ENCODE measurements at places on chromosomes 11 and 22.

DNA sequence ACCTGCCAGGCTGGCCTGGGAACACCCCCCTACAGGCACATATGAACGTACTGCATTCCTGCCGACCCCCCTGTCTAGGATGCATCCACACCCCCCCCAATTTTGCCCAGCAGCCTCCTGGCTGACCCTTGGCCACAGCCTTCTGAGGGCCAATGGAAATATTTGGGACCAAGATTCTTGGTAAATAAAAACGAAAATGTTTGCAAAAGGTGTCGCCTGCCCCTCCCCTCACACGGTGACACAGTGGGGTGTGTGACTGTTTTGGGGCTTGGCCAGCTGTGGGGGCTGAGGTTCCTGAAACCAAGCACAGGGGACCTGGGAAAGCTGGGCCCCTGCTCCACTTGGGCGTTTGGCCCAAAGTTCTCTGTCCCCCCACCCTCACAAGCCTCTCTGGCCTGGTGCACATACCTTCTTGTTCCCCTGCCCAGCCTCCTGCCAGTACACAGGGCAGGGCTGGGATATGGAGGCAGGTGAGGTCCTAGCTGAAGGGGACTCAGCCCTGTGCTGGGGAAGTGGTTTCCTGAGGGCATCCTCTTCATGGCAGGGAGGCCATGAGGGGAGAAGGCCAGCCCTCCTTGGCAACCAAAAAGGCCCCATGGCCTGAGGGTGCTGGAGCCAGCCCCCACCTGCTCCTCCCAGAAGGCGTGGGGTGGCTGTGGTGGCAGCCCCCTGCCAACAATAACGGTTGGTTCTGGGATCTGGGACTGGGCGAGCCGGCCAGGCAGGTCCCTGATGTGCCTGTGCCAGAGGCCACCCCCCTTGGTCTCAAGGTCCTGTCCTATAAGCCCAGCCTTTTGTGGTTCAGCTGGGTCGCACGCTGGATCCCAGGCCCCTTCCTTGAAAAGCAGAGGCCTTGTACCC lies 2.1 kb upstream of the CRACR2B start:
- DNase-seq = no peak

DNA sequence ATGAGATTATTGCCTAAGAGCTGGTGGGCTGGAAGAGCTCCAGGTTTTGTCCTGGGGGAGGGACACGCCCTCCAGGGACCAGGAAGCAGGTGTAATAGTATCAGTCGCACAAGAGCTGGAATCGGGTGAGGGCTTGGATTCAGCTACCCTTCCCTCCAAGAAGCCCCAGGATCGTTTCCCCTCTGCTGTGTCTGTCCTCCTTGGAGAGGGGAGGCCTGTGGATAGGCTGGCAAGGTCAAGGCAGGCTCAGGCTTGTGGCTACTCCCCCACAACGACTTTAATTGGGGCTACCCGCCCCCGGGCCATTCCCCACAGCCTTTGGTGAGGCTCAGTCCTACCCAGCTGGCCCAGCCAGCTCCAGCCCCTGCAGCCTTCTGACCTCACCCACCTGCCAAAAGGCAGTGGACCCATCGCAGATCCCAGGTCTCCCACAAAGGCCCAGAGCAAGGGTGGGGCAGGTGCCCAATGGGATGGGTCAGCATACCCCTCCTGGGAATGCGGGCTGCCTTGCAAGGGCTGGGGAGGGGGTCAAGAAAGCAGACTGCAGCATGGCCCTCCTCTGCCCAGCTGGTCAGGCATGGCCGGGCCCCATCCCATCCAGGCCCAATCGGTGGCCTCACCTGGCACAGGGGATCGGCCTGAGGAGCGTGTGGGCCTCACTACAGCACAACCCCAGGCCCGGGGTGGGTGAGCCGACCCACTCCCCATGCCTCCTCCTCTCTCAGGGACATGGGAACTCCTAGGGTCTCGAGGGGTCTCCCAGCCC lies 1.0 kb downstream of the CTSD start:
- DNase-seq = no peak

- no peak for DNase-seq
Measured at GRCh38 chr22:42217019-42217751, 53.3 kb downstream of the TCF20 start.

DNA sequence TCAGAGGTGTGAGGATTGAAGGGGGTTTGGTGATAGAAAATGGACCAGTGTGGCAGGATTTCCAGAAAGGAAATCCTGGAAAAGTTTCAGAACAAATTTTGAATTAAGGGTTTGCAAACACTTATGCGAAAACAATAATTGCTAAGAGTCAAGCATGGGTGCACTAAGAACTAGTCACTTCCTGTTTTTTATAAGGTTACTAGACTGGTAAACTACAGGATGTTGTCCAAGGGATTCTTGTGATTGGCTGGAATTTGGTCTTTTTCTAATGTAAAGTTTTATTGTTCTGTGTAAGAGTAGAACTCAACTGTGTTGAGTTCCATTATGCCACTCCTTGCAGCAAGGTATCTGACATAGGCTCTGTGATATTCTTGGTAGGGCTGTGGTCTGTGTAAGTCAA lies 54.1 kb downstream of the LIF start:
- DNase-seq = no peak

- no peak for DNase-seq
Measured at GRCh38 chr11:85948884-85949283, 93.7 kb downstream of the CCDC83 start.

GRCh38 chr11:48043991-48044512 lies 63.7 kb downstream of the PTPRJ start:
- DNase-seq = no peak

- DNase-seq = no peak
Measured at GRCh38 chr22:23264610-23265367, 84.5 kb downstream of the BCR start.

DNA sequence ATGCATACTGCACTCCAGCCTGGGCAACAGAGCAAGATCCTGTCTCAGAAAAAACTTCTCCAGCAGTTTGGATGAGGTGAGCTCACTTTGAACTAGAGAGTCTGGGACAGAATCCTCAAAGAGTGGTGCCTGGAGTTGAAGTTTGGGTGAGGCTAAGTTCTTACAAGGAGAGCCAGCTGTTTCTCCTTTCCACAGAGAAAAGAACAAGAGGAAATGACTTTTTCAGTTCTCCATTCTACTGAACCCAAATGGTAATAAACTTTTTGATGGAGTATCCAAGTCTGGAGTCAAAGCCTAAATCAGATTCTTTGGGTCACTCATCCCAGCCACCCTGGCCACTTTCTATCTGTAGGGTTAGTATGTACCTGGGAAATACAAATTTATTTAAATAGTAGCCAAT lies 102.7 kb downstream of the TRAF6 start:
- DNase-seq = no peak

- no peak for DNase-seq
Measured at GRCh38 chr11:111209543-111210355, 35.8 kb upstream of the POU2AF2 start.

DNA sequence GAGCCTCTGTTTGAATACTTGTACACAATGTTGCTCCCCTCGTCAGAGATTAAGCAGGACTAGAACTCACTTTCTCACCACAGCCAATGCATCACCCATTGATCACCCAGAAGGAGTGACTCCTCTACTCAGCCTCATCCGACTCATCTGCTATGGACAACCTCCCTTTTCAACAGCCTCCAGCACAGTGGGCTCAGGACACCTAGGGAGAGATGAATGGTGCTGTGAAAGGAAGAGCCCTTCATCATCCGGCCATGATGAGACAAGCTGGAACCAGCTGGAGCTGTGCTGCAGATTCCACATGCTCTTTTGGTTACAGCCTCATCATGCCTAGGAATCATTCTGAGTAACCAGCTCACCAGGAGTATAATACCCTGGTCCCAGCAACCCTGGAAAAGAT lies 15.5 kb downstream of the C11orf91 start:
- DNase-seq = no peak

GRCh38 chr11:1648653-1649420 lies 19.3 kb downstream of the KRTAP5-5 start:
- no peak for DNase-seq

- no peak for DNase-seq
Measured at GRCh38 chr11:73396985-73397384, 20.8 kb downstream of the RELT start.

DNA sequence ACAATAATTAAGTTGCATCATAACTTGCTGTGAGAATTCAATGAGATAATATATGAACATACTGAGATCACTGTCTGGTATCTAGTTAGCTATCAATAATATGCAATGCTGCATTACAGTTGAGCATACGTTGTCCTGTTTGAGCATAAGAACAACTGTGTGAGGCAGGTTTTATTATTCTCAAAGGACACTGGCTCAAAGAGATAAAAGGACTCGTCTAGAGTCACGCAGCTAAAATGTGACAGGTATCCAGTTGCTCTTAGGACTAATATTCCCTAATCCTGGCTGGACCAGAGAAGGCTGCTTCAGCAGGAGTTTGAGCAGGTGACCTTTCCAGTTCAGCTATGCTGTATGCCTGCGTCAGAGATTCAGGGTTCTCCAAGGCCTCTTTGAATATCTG lies 92.5 kb downstream of the PLEKHA7 start:
- no peak for DNase-seq

GRCh38 chr11:128891913-128892398 lies 800 bp downstream of the KCNJ5 start:
- DNase-seq = no peak

GRCh38 chr11:120702656-120703055 lies 191.1 kb downstream of the GRIK4 start:
- no peak for DNase-seq

DNA sequence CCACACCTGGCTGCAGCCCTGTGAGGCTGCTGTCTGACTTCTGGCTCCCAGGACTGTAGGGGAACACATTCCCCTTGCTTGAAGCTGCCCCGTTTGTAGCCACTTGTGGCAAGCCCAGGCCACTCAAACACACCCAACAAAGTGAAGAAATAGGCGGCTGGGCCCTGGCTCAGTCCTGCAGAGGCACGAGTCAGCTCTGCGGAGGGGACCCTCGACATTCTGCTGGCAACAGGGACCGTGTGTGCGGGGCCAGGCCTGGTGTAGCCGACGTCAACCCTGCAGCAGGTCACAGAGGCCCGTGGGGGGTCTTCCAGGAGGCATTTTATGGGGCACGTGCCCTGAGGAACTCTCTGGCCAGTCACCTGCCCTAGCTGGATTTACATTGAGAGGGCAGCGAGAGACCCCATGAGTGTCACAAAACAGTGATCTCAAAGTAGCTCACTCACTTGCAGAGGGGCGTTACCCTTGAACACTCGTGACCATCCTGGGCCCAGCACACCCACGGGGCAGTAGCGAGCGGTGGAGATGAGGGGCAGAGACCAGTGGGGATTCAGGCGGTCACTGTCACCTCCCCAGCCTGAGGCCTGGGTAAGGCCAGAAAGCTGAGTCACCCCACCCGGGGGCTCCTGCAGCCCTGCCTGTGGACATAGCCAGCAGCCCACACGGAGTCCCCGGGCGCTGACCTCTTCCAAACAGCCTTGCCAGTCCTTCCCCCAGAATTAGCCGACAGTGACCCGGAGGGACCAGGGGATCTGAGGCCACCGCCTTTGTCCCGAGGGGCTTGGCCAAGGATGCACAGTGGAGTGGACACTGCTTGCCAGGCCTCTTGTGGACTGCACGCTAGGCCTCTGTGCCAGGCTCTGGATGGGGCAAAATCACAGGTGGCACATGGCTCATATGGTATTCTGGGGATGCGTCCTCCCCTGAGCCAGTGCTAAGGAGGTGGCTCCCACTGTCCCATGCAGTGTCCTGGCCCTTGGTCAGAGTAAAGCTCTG lies 139.5 kb downstream of the CTTN start:
- peak; percentile 44 for DNase-seq

DNA sequence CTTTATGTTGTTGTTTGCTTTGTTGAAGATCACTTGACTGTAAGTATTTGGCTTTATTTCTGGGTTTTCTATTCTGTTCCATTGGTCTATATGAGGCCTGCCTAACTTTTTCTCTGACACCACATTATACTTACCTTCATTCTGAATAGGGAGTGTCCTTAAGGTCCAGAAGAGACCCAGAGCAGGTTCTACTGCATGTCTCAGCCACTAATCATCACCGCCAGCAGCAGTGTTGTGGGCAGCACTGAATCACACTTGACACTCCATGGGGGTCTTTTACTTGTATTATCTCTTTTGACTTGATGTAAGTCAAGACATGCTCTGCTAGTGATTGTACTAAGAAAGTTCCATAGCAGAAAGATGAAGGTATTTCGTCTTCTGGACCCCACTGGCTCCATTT lies 274.9 kb downstream of the TENM4 start:
- no peak for DNase-seq

DNA sequence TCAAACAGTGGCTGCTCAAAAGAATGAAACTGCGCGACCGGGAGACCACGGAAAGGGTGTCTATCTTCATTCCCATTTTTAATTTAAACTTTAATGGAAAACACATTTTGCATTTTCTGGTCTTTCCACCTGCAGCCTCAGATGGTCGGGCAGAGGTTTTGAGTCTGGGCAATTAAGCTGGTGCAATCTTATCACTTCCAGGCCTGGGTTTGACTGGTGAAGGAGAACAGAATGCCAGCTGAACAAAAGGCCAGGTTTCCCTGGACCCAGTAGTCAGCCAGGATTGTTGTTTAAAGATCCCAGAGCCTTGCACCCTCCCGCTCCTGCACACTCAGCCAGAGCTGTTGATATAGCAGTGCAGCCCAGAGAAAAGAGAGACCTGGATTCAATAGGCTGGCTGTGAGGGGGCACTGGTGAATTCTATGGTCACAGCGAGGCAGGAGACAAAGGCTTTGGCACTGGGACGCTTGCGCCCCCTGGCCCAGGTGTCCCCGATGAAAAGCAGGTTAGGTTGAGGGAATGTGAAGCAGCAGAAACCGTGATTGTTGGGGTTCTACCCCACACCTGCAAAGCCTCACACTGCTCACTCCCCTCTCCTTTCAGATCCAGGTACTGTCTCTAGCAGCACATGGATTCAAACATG lies 83.6 kb downstream of the FLI1 start:
- DNase-seq = peak; percentile 67

GRCh38 chr11:119585043-119585781 lies 143.8 kb downstream of the NECTIN1 start:
- DNase-seq = peak; percentile 78

GRCh38 chr11:88799771-88800500 lies 265.8 kb downstream of the GRM5 start:
- DNase-seq = no peak

GRCh38 chr22:28560046-28560742 lies 119.4 kb downstream of the TTC28 start:
- DNase-seq = no peak

Data from SK-N-SH (cell line).